ENCODE measurements at places on chromosomes 1 and 21.

GRCh38 chr21:34343347-34343746 is 20.5 kb upstream of the KCNE2 start:
- no peak for DNase-seq

- no peak for DNase-seq
Measured at GRCh38 chr1:1915911-1916840, 1.1 kb downstream of the CALML6 start.

- DNase-seq, result no peak
Measured at GRCh38 chr1:98143403-98143802, 222.6 kb upstream of the DPYD start.

DNA sequence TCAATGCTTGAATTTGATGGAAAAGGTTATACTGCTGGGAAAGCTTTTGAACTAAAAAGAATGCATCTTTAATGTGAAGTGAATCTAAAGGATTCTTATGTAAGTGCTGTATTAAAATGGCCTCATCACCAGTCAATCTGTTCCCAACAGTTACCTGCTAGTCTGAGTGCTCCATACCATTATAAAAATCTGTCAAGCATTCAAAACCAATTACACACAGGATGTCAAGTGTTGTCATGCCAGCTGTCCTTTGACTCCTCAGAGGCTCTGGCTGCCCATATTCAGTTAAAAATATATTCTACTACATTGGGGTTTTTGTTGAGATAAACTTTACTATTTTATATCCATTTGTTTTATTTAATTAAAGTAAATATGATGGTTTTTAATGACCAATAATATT is 1587.7 kb downstream of the AMY1C start:
- no peak for DNase-seq

DNA sequence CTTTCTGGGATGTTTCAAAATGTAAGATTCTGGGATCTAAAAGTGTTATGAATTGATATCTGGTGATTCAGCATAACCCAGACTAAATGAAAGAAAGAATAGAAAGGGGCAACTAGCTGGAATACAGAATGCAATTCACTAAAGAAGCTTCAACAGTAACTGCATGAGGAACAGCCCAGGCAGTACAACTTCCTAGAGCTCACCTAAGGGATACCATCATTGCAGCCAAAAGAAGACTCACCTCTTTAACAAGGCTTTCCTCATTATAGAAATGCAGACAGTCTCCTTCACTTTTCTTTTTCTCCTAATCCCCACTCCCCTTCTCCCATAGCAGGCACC is 6.3 kb downstream of the RGS5 start:
- DNase-seq, result no peak

DNA sequence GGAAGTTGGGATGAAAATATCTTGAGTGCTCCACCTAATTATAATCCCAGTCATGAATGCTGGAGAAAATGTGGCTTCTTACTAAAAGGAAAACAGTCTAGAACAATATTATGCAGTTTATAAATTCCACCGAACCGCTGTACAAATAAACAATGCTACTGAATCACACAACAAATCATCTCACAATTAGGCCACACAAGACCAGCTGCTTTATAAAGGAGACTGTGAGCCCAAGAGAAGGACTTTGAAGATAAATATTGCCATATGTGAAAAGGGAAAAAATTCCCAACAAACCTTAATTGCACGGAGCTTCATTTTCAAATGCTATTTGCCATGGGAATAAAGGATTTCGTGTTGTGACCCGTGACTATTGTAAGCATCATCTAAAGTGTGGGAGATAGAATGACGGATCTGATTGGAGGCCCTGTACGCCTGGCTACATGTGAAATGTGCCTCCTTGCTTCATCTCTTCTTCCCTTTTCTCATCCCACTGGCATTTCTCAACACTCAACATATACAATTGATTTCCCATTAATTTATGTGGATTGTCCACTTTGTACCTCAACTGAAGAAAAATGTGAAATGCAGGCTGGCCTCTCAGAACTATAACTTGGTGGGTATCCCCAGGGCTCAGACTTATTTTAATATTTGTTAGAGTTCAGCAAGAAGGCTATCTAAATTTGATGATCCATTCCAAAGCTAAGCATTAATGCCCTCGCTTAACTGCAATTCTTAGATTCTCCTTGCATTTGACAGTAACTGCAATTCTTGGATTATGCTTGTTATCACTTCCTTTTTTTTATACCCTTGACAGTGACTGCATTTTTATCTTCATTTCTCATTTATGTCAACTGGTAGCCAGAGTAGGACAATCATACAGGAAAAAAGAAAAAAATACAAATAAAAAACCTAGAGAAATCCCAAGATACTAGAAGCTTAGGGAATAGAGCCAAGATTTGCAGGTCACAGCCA is 122.3 kb downstream of the TGFB2 start:
- no peak for DNase-seq

DNA sequence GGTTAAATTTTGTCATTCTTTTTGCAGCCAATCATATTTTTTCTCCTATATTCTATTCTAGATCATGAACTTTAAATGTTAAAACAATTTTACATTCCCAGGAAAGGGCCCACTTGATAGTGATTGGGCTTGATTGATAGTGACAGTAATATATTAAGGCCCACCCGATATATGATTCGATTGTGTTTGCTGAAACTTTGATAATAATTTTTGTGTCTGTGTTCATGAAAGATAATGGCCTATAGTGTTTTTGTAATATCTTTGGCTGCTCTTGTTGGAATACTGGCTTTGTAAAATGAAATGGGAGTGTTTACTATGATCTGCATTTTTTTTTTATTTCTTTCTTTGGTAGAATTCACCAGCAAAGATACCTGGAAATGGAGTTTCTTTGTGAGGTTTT is 100.3 kb downstream of the SCCPDH start:
- DNase-seq, result no peak

GRCh38 chr1:104648269-104648691 is 898.6 kb downstream of the AMY1C start:
- DNase-seq, result no peak

DNA sequence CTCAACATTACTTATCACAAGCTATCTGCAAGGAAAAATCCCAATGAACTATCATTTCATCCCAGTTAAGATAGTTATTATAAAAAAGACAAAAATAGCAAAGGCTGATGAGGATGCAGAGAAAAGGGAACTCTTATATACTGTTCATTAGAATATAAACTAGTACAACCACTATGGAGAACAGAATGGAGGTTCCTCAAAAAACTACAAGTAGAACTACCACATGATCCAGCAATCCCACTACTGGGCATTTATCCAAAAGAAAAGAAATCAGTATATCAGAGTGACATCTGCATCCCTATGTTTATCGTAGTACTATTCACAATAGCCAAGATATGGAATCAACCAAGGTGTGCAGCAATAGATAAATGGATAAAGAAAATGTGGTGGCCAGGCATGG is 4.9 kb upstream of the C1orf185 start:
- no peak for DNase-seq

GRCh38 chr1:188846468-188846867 is 1631.2 kb downstream of the BRINP3 start:
- no peak for DNase-seq
